ENCODE measurements at places on chromosomes 2 and 18. TPM values are rescaled to one million over a fixed set of nuclear protein-coding genes. Genes with fewer than 3 reads are reported as not detected.

DNA sequence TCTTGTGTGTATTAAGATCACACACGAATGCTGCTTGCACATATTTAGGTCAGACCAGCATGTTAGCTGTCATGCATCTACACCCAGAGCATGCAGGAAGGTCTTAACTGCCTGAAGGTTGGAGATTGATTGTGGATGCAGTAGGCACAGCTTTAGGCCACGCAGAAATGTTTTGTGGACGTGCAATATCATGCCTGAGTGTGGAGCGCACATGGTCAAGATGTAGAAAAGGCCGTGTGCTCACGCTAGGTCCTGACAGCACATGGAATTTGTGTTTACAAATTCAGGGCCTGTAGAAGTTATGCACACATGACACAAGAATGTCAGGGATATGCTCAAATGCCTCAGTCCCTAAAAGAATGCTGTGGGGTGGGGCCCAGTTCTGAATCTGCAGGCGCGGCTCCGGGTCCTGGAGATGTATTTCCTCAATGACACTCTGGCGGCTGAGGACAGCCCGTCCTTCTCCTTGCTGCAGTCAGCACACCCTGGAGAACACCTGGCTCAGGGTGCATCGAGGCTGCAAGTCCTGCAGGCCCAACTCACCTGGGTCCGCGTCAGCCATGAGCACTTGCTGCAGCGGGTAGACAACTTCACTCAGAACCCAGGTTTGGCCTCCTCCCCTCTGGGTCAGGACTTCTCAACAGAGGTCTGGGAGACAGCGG is 27.9 kb downstream of the MARCO start:
- no peak for DNase-seq

GRCh38 chr2:12705742-12706141 is 11.0 kb upstream of the TRIB2 start:
- DNase-seq, result no peak

DNA sequence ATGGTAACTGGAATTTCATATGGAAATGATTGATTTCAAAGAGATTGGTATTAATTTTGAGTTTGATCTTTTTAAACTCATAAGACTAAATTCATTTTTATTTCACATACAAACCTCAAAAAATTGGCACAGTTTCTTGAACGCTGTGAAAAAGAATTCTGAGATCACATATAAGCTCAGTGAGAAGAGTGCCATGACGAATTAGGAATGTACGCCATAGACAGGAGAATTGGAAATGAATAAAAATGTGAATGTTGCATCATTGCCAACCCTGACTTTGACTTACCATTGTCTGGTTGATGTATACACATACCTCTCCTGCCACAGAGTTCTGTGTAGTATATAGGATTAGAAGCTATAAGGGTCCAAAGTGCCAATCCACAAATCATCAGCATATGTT is 290.4 kb upstream of the ZC3H15 start:
- DNase-seq, result no peak

DNA sequence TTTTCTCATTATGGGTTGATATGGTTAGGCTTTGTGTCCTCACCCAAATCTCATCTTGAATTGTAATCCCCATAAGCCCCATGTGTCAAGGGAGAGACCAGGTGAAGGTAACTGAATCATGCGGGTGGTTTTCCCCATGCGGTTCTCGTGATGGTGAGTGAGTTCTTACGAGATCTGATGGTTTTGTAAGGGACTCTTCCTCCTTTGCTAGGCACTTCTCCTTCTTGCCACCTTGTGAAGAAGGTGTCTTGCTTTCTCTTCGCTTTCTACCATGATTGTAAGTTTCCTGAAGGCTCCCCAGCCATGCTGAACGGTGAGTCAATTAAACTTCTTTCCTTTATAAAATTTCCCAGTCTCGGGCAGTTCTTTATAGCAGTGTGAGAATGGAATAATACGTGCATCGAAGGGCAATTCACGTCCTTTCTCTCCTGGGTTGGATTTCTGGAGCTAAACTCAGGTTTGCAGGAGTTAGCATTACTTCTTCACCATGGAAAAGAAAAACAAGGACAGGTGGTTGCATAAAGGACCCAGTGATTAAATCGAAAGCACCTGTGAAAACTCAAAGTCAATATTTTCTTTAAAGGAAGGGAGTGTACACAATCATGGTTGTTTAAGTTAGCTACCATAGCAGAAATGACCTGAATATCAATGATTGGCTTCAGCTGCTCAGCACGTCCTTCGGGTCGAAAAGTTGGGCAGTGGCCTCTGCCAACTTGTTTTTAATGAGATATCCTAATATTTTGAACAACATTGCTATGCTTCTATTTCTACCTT is 54.1 kb downstream of the CDC42EP3 start:
- no peak for DNase-seq

- DNase-seq, result no peak
These were observed 133.4 kb downstream of the HRH4 start for GRCh38 chr18:24593886-24594285.

GRCh38 chr2:100704156-100704555 is 115.8 kb upstream of the NPAS2 start:
- no peak for DNase-seq

- no peak for DNase-seq
These were observed 49.6 kb downstream of the MARCO start for GRCh38 chr2:118991554-118991953.

DNA sequence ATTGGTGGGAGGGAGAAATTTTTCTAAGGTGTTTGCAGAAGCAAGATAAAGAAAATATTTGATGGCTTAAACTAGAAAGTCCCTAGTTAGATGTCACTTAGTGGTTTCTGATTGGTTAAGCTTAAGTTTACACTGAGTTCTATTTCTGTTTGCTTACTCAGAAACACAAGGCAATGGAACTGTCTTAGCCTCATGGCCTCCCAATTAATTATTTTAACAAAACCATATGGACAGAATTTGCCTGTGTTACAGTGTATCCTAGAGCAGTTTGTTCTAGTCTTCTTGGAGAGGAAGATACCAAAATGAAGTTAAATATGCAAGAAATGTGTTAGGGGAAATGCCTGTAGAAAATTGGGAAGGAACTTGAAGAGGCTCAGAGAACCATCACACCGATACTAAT is 4.6 kb upstream of the IMPACT start:
- DNase-seq, result no peak

The SERPINB12 gene
- total RNA-seq, result not detected

The AP1S3 gene
- 0.54 TPM for total RNA-seq

The HOXD11 gene
- not detected for total RNA-seq

The PREPL gene
- 26.1 TPM for total RNA-seq

The UGT1A9 gene
- not detected for total RNA-seq

The CDKL4 gene
- not detected for total RNA-seq

The CLEC4F gene
- total RNA-seq, result not detected
